ENCODE measurements at places on chromosomes 13 and 19. TPM values are rescaled to one million over a fixed set of nuclear protein-coding genes. Genes with fewer than 3 reads are reported as not detected.

DNA sequence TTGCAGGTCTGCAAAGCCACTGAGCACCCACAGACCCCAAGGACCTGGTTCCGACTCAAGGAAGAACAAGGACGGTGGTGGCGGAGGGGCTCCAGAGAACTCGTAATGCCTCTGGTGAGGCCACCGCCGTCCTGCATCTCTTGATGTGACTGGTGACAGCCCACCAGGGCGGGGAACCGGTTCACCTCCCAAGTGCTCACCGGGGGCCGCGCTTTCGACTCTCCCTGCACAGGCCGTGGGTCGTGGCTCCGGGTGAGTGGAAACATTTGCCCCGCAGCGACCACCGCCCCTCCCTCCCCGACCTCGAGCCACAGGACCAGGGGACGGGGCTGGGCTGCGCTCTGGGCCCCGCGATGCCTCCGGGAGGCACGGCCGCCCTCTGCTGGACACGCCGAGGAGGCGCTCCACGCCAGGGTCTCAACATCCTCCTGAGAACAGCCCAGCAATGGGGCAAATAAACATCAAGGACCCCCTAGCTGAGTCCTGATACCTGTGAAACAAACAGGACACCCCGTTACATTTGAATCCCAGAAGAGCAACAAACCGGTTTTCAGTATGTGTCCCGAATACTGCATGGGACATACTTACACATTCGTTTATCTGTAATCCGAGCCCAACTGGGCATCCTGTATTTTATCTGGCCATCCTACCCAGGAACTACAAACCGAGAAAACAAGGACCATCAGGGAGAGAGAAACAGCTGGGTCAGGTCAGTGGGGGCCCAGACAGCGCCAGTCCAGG, 3.9 kb upstream of the PLPP2 start:
- DNase-seq = no peak
- H3K4me1 ChIP-seq = no peaks in the 10 kb centered on the region
- H3K27me3 ChIP-seq = no peaks in the 10 kb centered on the region
- no peak overlapping the region for H3K27ac ChIP-seq
- no peak overlapping the region for H3K4me3 ChIP-seq

DNA sequence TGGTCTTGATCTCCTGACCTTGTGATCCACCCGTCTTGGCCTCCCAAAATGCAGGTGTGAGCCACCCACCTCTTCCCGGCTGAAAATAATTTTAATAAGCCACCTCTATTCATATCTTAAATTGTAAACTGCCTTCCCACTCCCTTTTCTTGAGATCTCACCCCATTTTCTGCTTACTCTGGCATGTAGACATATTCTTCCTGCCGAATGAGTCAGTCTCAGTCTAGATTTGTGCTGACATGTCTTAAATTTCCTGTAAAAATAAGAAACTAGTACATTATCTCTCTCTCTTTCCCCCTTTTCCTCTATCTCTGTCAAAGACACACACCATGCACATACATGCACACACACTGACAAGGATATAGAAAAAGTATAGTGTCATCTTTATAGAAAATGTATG, 60.9 kb downstream of the THSD1 start:
- H3K27ac ChIP-seq = no peak overlapping the region
- H3K4me3 ChIP-seq = no peak overlapping the region
- no peaks in the 10 kb centered on the region for H3K27me3 ChIP-seq
- DNase-seq = no peak

- no peak overlapping the region for H3K27ac ChIP-seq
- H3K36me3 ChIP-seq = no peaks in the 10 kb centered on the region
- no peak overlapping the region for H3K4me3 ChIP-seq
- DNase-seq = no peak
- no peaks in the 10 kb centered on the region for H3K4me1 ChIP-seq
These were observed 32.6 kb downstream of the ZNF846 start for GRCh38 chr19:9735986-9736385.

DNA sequence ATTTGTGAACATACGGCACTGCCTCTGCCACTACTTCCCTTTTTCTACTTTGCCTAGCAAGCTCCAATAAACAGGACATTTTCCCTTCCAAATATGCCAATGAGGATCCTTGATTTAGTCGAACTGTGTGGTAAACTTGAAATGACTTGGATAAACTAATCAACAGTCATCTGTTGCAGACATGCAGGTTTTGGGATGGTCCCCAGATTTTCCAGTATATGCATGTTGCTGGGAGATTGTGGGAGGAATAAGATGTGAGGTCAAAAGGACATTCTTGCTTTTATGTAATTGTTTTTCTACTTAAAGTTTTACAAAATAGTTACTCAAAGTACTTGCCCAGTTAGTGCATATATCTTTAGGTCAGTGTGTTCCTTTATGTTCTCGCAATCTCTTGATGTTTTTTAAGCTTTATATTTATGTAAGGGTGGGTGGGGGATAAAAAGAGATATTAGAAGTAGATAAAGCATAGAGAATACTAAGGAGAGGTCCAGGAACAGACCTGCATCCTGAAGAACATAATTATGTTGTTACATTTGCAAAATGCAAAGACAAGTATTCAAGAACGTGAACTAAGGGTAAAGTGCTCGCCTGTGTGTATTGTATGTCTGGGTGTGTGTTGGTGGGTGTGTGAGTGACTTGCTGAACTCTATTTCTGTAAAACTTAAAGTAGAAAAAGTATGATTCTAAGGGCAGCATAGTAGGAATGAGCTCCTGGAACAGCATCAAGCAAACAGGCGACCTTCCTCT, 88.4 kb upstream of the OXGR1 start:
- no peak overlapping the region for H3K27ac ChIP-seq
- no peaks in the 10 kb centered on the region for H3K36me3 ChIP-seq
- no peaks in the 10 kb centered on the region for H3K27me3 ChIP-seq
- no peak for DNase-seq
- H3K4me3 ChIP-seq = no peak overlapping the region
- H3K4me1 ChIP-seq = no peaks in the 10 kb centered on the region

- H3K27me3 ChIP-seq = no peaks in the 10 kb centered on the region
- H3K27ac ChIP-seq = no peak overlapping the region
- H3K36me3 ChIP-seq = peaks cover 3% of the 10 kb centered on the region
- DNase-seq = no peak
These were observed 3.3 kb downstream of the GPR18 start for GRCh38 chr13:99254830-99255229.

The ZNF177 gene
- 3.6 TPM for total RNA-seq

The SPACA4 gene
- not detected for total RNA-seq
